ENCODE measurements at places on chromosomes 4 and X.

GRCh38 chr4:29734343-29735213, 985.6 kb upstream of the PCDH7 start:
- no peak for DNase-seq

- DNase-seq: no peak
Observed at GRCh38 chr4:113524096-113524495, 237.4 kb downstream of the CAMK2D start.

DNA sequence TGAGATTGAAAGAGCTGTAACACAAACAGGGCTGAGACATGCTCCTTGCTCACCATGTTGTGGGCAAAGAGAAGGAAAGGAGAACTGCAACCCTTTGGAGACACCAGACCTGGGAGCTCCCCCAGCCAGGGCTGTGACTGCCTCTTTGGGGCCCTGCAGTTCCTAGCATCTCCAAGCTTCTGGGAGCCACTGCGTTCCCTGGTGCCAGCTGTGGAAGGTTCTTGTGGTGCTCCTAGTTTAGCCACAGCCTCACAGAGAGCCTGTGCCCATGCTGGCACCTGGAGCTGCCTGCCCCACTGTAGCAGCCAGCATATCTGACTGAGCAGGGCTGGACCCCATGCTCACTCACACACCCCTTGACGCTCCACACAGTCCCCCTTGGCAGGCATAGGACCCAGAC, 141.7 kb downstream of the PDHA2 start:
- no peak for DNase-seq

- DNase-seq: no peak
Observed at GRCh38 chr4:33561259-33561658, 2683.1 kb downstream of the ARAP2 start.

DNA sequence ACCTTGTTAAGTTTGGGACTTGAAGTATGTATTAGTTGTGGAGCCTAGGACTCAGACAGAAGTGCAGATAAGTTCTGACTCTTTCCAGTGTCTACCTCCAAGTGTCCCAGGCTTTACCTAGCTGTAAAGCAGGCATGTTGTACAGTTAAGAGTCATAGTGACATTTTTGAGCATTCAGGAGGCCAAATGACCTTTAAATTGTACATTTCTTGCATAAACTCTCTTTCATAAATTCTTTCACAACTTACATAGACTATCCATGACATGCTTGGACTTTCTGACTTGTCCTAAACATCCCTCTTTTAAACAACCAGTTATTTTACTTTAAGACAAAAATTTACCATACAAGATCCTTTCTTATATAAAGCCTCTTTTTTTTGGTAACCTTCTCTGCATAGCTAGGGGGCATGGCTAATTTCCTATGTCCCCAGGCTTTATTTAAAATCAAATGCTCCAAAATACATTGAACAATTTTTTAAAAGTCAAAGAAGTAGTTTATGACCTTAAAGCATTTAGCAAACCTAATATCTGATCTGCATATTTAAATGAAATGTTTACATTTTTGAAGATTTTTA, 40.1 kb upstream of the UGT8 start:
- no peak for DNase-seq

GRCh38 chrX:103248553-103248952, 6.4 kb downstream of the TCEAL8 start:
- DNase-seq: no peak

DNA sequence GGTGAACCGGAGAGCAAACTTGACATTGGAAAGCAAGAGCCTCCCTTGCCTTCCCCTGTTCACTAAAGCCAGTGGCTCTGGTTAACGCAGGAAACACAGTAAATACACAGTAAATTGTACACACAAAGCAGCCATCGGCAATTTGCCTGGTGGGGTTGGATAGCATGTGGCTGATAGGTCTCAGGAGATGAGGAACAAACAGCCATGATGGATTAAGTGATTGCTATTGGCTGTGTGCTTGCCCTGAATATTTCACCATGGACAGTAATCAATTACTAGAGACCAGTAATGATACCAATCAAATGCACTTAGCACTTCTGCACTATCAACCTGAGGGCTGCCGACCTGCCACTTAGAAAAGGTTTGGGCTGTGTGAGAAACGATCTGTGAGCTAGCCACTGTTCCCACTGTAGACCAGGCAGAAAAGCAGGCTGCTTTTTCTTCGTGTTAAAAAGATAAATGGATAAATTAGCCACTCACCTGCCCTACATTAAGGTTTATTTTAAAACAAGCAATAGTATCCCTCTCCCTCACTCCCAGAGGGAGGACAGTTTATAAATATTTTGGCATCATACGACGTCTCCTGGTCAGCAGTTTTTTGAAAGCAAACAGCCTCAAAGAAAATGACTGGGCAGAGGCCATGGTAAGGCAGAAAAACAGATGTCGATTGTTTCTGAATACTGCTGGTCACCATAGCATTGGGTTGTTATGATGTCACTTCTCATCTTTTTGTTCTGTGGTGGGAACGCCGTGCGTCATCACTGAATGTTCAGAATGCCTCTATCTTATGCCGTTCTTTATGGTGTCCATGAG, 167.1 kb downstream of the MAML3 start:
- no peak for DNase-seq

GRCh38 chr4:124904723-124905388, 192.3 kb upstream of the ANKRD50 start:
- no peak for DNase-seq

- DNase-seq: peak; percentile 66
Observed at GRCh38 chr4:7045961-7046921, 3.1 kb downstream of the TADA2B start.

GRCh38 chr4:137881641-137882040, 349.3 kb upstream of the PCDH18 start:
- DNase-seq: no peak

DNA sequence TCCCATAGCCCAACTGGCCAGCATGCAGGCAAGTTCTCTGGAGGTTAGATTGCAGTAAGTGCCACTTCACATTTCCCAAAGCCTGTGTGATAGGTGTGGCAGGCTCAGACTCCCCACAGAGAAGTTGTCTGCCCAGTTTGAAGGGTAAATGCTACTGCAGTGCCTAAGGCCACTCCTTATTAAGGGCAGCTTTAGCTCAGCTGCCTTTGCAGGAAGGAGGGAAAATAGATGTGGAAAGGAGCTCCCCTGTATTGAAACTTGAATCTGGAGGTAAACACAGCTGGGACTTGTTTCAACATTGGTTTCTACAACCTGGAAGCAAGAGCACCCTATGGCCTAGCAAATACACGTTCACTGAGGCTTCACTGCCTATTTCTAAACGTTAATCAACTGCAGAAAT, 22.4 kb downstream of the NEXMIF start:
- no peak for DNase-seq

- no peak for DNase-seq
Observed at GRCh38 chrX:123454712-123455431, 270.8 kb downstream of the GRIA3 start.

DNA sequence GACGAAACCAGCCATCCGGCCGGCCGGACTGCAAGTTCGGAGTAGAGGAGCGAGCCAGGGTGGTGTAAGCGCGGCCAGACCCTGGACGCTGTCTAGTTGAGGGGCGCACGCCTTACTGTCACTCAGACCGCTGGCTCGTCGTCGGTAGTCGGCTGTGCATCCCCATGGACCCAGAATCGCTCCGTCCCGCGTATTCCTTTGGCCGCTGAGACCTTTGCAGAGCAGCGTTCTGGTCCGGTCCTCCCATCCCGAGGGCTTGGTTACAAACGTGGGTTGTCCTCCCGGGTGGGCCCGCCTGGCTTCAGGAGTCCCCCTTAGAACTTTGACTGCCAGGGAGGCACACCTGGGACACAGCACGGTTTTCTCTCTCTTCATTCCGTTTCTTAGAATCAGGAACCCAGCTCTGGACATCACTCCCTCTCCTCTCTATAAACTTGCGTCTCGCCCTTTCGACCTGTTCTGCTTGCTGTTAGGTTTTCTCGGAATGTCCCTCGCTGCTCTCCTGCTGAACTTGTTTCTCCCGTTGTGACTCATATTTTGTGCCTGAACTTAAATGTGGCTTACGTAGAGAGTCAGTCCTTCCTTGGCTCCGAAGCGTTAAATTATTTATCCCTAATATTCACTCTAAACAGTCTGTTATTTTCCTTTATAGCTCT, 672 bp downstream of the PGM2 start:
- no peak for DNase-seq

- DNase-seq: no peak
Observed at GRCh38 chr4:75495476-75495875, 18.7 kb downstream of the RCHY1 start.

DNA sequence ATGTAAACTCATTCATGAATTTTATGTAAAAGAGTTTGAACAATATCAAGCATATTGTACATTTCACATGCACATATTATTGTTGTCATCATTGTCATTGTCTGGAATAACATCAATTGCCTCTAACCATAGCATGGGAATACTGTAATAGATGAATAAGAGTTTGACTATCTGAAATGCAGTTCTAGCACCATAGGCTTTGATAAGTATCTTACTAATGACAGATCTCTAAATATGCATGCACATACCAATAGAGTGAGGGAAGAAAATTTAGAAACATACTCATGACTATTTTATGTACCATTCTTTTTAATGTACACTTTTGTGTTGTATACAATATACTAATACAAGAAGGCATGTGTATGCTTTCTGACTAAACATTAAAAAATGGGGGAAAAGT, 161.6 kb upstream of the SPRY1 start:
- DNase-seq: no peak

GRCh38 chrX:38973322-38973721, 172.1 kb downstream of the MID1IP1 start:
- no peak for DNase-seq

DNA sequence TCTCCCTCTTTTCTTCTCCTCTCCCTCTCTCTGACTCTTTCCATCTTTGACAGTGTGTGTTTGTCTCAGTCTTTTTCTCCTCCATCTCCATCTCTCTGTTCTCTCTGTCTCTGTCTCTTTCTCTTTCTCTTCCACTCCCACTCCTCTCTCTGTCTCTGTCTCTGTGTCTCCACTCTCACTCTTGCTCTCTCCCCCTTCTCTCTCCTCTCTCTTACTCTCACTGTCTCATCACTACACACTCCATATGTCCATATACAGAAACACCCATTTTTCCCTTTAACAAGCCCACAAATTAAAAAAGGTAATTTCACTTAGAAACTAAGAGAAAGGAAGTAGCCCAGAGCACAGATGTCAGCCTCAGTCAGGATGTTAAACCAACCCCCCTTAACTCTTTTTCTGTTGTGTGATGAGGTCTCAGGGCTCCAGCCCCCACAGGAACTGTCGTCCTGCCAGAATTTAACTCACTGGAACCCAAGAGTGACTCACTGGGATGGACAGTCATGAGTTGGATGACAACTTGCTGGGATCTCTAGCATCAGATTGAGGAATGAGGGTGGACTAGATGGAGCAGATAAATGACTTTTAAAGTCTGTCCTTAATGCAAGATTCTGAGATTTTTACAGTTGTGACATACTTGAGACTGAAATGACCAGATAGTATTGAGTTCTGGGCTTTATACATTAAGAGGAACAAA, 27.5 kb downstream of the OTUD6A start:
- DNase-seq: no peak

DNA sequence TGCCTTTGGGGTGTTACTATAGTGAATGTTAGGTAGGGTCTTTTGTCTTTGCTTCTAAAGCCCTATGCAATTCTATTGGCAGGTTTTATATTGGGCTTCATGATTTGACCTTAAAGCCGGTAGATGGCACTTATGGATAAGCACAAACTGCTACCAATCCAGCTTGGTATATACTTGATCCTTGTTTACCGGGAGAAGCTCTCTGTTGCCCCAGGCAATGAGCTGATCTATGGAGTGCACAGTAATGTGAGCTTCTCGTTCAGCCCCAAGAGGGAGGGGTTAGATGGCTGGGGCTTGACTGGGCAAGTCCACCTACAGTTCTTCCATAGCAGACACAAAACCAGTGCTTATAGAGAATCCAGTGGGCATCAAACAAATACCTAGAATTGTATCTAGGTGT, 287.2 kb upstream of the CT83 start:
- no peak for DNase-seq

- DNase-seq: no peak
Observed at GRCh38 chr4:127993151-127993550, 27.9 kb downstream of the ABHD18 start.

DNA sequence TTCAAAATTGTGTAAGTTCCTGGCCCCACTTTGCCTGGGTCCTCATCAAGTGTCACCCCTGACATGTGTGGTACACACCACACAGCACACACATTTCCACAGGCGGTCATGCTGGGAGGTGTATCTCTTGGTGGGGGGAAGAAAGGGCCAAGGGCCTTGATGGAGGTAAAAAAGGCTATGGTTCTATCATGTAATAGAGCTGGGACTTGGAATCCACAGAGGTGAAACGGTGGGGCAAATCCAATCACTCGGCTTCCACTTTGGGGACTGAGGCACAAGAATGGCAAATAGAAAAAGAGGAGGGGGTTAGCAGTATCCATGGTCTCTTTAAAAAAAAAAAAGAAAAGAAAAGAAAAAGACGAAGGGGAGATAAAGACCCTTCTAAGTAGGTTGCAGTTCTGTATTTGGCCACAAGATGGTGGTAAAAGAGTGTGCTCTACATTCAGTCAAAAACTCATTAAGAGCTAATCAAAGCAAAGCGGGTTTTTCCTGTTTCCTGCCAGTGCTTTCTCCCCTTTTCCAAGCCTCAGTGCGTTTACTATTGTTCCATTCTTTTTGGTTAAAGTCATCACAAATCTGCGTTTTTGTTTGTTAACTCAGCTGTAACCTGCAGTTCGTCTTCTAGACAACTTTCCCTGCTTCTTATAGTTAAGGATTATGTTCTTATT, 37.0 kb upstream of the ATP6AP2 start:
- DNase-seq: no peak

GRCh38 chr4:16516796-16517439, 290.6 kb upstream of the TAPT1 start:
- no peak for DNase-seq

DNA sequence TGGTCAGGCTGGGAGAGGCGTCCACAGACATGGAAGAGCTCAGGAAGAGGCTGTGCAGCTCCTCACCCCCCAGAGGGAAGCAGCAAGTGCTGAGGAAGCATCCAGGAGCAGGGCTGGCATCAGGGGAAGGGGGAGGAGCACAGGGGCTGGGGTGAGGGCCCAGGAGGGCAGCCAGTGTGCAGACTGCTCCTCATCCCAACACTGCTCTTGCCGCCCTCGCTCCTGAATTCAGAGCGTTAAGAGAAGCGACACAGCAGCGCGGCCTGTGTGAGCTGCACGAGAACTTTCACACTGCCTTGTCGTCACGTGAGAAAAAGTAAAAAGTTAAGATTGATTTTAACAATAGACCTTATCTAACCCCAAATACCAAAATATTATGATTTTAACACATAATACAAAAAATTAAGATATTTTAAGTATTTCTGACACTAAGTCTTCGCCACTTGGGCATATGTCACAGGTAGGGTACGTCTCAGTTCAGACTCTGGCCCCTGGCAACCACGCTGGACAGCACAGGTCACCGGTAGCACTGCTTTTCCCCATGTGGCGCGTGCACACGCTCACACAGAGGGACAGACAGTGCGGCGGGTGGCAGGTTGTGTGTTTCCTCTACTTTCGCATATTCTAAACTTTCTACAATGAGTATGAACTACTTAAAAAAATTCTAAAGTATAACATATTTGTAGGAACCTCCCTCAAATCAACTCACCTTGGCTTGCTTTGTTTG, 19.7 kb downstream of the NOP14 start:
- no peak for DNase-seq
